SIG-M5 (cell line): ENCODE measurements at places on chromosomes 6 and 20.

DNA sequence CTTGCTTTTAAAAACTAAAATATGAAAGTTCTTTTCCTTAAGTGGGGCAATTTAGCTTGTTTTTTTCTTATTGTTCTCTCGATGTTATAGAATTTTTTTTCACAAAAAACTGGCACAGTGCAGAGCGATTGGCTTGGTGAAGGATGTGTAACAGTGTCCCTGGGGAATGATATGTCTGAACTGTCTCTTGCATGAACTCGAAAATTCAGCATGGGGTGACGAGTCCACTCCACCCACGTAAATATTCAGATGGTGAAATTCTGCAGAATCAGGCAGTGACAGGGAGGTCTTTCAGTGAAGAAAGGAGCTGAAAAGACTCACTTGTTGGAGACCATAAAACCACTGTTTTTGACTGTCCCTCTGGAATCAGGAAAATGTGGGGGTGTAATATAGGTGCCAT is 505.3 kb downstream of the MMUT start:
- DNase-seq, result no peak

- no peak for DNase-seq
These were observed 8.3 kb upstream of the ADRM1 start for GRCh38 chr20:62294516-62294915.

DNA sequence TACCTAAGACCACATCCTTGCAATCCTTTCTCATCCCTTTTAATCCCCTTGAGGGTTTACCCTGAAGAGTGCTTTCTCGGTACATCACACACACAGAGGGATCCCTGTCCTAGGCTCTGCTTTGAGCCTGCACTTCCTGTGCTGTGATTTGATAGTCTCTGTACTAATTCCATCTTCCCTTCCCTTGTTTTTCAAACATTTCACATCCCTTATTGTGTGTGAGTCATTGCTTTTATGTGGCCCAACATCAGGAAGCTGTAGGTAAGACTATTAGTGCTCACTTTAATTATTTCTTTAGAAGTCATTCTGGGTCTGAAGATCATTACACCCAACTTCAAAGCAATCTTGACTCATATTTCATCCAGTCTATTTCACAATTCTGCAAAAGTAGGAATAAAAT is 57.2 kb upstream of the ANKEF1 start:
- no peak for DNase-seq

GRCh38 chr20:64025826-64026412 is 10.1 kb upstream of the C20orf204 start:
- no peak for DNase-seq

DNA sequence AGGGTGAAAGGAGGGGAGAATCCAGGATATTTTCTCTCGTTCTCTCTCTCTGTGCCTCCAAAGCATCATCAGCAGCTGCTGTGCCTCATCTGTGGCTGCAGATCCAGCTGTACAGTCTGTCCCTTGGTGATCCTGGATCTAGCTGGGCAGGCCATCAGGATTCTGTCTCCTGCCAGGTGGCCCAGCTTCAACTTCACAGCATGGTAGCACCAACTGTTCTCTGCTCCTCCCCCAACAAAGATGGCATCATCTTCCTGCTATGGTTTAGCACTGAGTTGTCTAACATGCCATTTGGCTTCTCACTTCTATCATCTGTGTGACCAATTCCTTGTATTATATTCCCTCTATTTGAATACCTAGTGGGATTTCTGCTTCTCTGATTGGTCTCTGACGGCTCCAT is 28.6 kb upstream of the ARFGEF2 start:
- DNase-seq, result no peak

DNA sequence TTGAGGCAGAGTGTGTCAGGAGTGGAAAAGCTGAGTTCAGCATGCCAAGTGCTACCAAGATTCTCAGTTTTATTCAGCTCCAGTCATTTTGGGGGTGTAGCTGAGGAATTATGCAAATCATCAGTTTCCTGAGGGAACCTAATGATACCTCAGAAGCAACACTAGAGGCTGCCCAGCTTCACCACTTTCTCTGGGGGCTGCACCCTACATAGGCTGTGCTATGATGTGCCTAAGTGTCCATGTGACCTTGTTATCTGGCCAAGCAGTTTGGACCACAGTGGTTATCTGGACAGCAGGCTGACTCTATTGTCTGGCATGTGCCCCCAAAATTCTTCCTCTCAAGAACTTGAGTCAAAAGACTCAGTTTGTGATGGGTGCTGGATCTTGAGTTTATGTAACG is 374.6 kb upstream of the SYNCRIP start:
- no peak for DNase-seq

- no peak for DNase-seq
These were observed 7.5 kb upstream of the DST start for GRCh38 chr6:56650191-56650590.

- no peak for DNase-seq
These were observed 449.4 kb downstream of the PTPRT start for GRCh38 chr20:42740226-42740870.

DNA sequence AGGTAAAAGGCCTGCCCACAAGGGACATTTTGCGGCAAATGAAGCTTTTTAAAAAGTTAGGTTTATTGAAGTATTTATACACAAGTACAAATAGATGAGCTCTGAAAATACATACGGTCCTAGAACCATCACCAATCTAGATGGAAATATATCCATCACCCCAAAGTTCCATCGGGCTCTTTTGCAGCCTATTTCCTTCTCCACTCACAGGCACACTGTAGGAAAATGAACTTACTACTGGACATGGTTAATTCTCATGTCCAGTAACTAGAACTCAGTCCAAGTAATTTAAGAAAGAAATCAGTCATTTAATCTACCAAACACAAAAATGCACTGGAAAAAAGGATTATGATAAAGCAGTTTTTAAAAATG is 6.2 kb downstream of the PCNA start:
- no peak for DNase-seq

DNA sequence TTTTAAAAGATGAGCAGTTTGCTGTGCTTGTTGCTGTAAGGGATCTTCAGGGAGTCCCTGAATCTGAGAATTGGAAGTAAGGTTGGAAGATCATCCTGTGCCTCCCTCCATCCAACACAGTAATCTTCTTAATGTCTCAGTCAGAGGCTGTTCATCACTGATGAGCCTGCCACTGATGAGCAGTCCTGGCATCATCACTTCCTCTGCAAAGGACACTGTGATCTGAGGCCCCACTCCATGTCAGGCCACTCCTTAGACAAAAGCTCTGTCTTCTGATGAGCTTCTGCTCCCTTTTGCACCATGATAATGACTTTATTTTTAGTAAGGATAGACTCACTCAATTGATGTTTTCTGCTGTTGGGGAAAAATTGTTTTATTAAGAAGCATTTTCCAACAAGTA is 121.0 kb downstream of the UST start:
- DNase-seq, result no peak

- DNase-seq, result no peak
These were observed 162.2 kb downstream of the TBXT start for GRCh38 chr6:166005401-166005943.

GRCh38 chr6:136774228-136775041 is 17.8 kb downstream of the MAP3K5 start:
- peak; percentile 46 for DNase-seq

- DNase-seq, result no peak
These were observed 119.9 kb upstream of the PRND start for GRCh38 chr20:4601630-4602296.

- no peak for DNase-seq
These were observed 94.3 kb downstream of the CDC5L start for GRCh38 chr6:44481760-44482159.

GRCh38 chr20:13717631-13718044 is 67.1 kb downstream of the ESF1 start:
- DNase-seq, result no peak

- no peak for DNase-seq
These were observed 68.0 kb upstream of the TBC1D7 start for GRCh38 chr6:13396241-13396792.

DNA sequence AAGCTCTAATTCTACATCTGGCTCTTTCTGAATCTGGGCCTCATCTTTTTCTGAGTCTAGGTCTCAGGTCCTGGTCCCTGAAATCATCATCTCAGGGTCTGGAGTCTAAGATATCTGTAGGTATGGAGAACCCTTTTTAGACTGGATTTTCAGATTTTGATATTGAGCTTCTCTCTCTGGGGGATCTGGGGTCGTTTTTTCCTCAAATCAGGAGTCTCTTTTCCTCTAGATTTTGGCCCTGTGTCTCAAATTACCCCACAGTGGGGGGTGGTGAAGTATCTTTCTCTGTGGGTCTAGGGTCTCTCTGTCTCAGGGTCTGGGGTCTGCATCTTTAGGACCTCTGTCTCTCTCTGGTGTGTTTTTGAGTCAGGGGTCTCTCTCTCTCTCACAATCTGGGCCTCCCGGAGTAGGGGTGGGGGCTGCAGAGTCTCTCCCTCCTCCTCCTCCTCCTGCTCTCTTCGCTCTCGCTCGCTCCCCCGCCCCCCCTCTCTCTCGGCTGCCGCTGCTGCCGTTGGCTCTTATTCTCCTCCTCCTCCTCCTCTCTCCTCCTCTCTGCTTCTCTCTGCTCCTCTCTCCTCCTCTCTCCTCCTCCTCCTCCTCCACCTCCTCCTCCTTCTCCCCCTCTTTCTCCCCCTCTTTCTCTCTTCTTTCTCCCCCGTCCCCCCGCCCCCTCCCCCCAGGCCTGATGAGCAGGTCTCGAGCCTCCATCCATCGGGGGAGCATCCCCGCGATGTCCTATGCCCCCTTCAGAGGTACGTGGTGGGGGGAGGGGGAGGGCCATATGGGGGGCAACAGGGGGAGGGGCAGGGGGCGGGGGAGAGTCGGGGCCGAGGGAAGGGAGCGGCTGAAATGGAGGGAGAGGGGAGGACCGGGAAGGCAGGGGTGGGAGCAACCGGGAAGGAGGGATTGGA is at the start of gene SYNGAP1:
TSS of gene SYNGAP1 (plus strand) at position 486 of the 911 bp plus-strand sequence. CDS start at position 686, 200 bp downstream.
- DNase-seq, result no peak

DNA sequence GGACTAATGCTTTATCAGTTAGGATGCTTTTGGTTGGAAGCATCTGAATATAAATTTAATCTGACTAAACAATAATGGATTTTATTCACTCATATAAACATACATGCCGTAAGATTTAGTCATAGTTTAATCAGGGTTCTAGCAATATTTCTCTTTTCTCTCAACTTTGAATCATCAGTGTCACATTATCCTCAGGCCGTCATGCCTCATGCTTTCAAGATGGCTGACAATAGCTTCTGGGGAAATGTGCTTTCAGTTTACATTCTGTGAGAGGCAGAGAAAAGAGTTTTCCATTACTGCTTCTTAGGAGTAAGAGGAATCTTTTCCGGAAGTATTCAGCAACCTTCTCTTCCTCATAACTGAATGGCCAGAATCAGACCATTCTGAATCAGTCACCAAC is 162.2 kb downstream of the GJA1 start:
- DNase-seq, result no peak

GRCh38 chr20:59525500-59526241 is 78.7 kb upstream of the PHACTR3 start:
- no peak for DNase-seq

DNA sequence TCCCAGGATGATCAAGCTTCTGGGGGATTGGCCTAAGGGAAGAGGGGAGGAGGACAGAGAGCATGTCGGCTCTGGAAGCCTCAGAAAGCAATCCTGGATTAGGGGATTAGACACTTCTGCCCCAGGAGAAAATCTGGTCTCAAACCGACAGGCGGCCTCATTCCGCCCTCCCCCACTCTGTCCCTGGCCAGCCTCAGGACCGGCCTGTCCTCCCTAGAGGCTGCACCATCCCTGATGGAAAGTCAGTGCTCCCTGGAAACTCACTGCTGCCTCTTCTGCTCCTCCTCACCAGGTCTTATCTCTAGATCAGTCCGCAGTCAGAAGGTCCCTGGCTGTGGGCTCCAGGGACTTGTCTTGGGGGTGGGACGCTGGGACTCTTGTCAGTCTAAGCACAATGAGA is 905 bp upstream of the SLC12A5 start:
- DNase-seq, result no peak

- no peak for DNase-seq
These were observed 423.5 kb downstream of the GJA1 start for GRCh38 chr6:121858986-121859385.

DNA sequence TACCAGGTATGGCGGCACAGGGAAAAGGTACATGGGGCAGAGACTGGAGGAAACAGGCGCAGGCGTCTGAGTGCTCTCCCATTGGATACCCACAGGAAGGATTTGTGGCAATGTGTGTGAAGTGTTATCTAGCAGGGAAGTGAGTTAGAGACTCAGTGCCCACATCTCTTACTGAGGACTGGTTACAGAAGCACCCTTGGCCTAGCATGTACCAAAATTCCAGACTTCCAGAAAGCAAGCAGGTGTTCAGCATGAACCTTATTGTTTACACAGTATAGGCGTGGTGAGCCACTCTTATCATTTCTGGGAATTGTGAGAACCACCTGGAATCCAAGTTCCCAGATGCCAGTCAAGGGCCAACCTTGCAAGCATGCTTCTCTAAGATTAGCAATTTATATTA is 14.2 kb downstream of the MANBAL start:
- DNase-seq, result no peak

DNA sequence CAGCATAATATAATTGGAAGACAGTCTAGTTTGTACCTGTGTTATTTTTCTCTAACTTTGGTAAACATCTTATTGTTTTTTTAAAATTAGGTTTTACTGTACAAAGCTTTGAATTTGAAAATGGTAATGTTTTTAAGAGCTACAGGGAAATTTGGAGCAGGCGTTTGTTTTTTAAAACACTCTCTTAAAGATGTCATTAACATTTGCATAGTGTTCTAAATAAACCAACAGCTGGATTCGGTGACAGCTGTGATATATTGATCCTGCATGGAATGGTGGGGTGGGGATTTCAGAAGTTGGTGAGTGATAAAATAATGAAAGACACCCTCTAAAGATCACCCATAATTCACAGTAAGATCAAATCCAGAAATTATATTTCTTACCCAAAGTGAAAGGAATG is 97.9 kb upstream of the PRL start:
- DNase-seq, result no peak

GRCh38 chr6:136289579-136290409 is at the start of gene BCLAF1:
Gene BCLAF1, minus strand, starts transcription at chr6:136289846. Its CDS starts 9,980 bp downstream, at chr6:136279866.
- peak; percentile 89 for DNase-seq

DNA sequence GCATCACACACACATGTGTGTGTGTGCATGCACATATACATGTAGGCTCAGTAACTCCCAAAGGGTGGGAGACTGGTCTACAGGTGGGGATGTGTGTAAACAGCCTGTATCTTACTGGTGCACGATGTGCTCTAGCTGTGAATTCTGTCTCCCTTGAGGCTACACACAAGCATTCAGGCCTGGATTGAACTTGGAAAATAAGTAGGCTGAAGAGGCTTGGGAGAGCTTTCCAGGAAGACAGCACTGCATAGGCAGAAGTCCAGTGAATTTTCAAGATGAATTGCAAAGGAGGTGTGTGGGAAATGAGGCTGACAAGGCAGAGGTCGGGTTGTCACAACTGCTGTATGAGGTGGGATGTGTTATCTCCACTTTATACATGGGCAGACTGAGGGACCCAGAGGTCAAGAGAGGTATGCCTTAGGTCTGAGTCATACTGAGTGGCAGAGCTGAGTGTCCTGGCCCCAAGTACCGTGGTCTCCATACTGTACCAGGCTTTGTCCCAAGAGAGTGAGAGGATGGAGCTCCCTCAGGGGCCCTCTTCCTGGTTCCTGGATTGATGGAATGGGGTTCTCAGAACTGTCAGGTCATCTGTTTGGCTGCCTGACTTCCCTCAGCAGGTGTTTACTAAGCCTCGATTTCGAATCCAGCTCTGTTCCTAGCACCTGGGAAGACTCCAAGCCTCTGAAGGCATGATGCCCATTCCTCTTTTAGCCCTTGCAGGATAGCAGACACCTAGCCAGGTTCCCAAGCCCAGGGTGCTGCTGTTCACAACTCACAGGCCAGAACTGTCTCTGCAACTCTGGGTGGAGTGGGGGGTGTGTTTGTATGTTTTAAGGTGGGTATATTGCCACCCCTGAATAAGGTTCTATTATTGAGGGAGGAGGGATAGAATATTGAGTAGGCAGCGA is 14.4 kb downstream of the SNPH start:
- no peak for DNase-seq

- DNase-seq, result no peak
These were observed 35.0 kb downstream of the FOXF2 start for GRCh38 chr6:1424306-1424927.
